ENCODE measurements at places on chromosomes 4 and X.

DNA sequence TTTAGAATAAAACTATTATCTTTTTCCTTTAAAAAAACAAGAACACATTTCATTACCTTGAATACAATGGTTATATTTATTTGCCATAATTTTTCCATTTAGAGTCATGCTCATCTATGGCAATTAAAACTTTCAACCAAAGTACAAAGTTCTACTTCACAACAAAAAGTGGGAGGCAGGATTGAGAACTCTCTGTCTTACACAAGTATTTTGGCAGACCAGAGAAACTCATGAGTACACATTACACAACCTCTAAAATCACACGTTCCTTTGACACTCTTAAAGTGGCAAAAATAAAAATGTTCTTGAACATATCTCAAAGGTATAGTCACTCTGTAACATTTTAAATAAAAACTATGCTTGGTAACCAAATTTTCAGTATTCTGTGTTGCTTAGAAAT is 213.4 kb downstream of the IL15 start:
- DNase-seq, result no peak

GRCh38 chr4:100929758-100930157 is 411.9 kb upstream of the EMCN start:
- no peak for DNase-seq

- DNase-seq, result no peak
These were observed 67.1 kb downstream of the PGRMC2 start for GRCh38 chr4:128220286-128221235.

- no peak for DNase-seq
These were observed 10.3 kb downstream of the OCIAD1 start for GRCh38 chr4:48841045-48841827.

DNA sequence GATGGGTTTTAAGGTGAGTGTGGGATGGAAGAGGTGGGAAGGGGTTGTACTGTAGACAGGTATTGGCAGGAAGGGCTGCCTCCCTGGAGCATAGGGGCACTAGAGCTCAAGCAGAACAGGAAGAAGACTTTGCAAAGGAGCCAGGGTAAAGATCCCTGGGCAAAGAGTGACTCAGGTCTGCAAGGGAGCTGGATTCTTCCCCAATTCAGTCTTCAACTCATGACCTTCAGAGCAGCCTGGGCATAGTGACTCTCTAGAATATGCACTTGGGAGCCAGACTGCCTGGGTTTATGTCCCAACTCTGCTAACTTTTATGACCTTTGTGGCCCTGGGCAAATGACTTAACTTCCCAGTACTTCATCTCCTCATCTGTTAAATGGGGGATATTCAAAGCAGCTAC is 4.0 kb downstream of the LONRF3 start:
- no peak for DNase-seq

DNA sequence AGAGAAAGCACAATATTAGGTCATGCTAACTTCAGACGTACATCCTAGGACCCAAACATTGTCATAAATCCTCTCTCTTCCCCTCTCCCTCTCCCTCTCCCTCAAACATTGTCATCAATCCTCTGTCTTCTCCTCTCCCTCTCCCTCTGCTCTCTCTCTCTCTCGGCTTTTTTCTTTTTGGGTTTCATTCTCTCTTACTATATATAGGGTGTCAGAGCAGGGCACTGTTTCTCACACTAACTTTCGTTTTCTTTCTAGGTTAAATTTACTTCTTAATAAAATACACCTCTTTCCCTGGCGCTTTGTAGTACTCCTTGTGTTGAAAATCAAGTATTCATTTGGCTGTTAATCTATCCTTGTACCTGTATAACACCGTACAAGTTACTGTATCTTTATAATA is 37.0 kb upstream of the HERC5 start:
- DNase-seq, result no peak

- DNase-seq, result no peak
These were observed 501.9 kb downstream of the GABRG1 start for GRCh38 chr4:45621971-45622370.

DNA sequence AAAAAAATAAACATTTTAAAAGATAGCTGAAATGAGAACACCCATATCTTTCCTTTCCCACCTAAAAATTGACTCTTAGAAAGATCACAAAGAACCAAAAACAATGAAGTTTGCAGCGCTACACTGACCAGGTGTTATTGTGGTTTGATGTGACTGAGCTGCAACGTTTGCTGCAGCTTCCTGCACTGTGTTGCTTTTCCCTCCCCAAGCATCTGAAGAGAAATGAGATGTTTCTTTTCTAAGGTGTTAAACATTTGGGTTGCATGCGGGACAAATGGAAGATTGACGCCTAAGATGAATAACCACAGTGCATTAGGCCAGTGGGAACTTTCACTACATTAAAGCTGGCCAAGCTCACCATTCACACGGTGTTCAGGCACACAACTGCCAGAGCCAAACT is 8.9 kb downstream of the LEF1 start:
- DNase-seq, result no peak

DNA sequence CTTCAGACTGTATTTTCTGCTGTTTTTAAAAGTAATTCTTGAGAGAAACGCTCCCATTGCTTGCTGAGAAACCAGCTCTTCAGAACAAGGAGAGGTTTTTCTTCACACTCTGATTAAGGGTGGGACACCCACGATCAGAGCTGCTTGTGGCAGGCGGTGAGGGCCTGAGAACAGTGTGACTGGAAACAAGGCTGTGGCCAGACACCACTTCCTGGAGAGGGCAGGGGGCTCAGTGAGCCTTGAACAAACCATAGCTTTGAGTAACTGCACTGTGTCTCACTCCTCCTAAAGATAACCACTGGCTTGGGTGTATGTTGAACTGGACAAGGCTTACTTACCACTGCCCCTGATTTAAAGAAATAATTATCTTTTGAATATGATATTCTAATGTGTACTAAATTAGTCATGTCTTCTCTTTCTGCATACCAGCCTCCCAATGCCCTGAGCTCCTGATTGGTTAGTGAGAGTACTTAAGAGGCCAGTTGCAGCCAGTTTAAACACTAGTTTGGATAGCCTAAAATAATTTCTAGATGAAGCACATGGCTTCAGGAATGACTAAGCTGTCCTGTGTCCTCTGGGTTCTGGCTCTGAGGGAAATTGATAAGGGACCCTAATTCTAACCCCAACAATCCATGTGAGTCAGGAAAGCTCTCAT is 3.7 kb upstream of the GPR82 start:
- no peak for DNase-seq

DNA sequence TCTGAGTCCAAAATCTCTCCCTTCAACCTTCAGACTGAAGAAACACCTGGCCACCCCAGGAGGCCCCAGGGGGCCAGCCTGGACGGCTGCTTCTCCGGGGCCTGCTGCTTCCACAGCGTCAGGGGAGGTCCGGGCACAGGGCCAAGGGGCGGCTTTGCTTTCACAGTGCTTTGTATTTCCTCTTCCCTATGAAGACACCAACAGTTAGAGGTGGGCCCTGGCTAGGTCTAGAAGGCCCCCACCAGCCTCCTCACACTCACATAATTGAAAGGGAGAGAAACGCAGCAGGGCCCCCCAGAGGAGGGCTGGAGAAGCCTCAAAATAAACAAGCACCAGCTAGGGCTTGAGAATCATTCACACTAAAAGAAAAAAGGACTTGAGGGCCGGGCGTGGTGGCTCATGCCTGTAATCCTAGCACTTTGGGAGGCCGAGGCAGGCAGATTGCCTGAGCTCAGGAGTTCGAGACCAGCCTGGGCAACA is 17.8 kb downstream of the SCD5 start:
- no peak for DNase-seq

GRCh38 chr4:52704661-52705060 is 45.6 kb upstream of the USP46 start:
- no peak for DNase-seq

- DNase-seq, result no peak
These were observed 1.8 kb downstream of the FLNA start for GRCh38 chrX:154372612-154373022.

DNA sequence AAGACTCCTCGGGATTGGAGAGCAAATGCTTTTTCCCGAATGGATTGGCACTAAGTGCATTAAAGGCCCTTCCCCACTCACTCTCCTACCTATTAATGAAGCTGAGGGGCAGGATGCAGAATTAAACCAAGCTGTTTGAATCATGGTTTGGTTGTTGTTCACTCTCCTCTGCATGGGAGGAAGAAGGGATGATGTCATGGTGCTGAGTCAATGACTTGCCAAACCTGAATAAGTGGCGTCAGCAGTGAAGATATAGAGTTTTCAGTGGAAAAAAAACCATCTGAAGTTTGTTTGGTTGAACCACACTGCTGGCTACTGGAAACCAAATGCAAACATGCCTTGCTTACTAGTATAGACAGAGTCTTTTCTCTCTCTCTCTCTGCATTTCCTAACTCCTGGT is 19.8 kb upstream of the ZXDA start:
- DNase-seq, result no peak

- DNase-seq, result no peak
These were observed 20.0 kb downstream of the GK start for GRCh38 chrX:30673127-30673796.

- DNase-seq, result no peak
These were observed 119.7 kb upstream of the RBPJ start for GRCh38 chr4:26201120-26201519.

DNA sequence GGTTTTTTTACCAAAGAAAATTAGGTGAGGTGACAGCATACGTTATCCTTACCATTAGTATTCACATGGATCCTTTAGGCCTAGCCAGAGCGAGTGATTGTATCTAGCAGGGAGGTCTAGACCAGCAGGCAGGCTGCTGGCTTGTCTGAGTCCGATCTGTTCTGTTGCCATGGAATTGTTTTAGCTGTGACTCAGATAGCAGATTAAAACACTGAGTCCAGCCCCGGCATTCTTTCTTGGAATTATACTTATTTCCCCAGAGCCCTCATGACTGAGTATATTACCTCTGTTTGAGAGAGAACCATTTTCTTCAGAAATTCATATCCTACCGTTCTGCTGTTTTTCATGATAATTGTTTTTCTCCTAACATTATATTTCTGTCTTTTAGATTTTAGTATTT is 37.4 kb downstream of the OCRL start:
- DNase-seq, result no peak

Measured in stimulated activated CD4-positive, alpha-beta T cell treated with anti-CD3 and anti-CD28 coated beads, Interleukin-1b, Interleukin-23, amount 100 ng/mL, for 24 hours (primary cell).